H4 (cell line): ENCODE measurements at places on chromosomes 1 and 21.
A peak's percentile ranks its signal among the peaks of the same experiment; 100 is the strongest.

DNA sequence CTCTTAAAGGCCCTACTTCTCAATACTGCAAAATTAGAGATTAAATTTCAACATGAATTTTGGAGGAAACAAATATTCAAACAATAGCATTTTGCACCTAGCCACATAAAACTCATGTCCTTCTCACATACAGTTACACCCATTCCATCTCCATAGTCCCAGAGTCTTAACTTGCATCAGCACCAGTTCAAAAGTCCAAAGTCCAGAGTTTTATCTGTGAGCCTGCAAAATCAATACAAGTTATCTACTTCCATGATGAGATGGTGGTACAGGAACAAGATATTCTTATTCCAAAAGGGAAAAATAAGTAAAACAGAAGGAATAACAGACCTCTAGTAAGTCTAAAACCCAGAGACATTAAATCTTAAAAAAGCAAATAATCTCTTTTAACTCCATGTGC lies 686.0 kb upstream of the ADGRL4 start:
- no peak for DNase-seq

GRCh38 chr1:152043870-152044269 lies 7.1 kb upstream of the S100A11 start:
- DNase-seq, result no peak

- no peak for DNase-seq
Measured at GRCh38 chr1:44000122-44000665, 8.8 kb downstream of the CCDC24 start.

DNA sequence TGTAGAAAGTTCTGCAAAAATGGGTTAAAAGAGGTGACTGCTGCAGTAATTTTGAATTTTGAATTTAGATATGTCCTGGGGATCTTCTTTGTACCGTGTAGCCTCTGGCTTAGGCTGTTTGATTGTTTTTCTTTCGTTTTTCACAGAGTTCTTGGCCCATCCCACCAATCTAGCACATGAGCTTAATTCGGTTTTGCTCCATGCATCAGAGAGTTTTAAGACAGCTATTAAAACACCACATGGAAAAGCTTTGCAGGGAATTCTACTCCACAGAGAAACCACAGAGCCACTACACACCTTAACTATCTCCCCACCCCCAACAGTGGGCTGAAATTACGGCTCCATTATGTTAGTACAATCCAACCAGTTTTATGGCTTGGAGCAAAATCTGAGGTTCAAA lies 25.5 kb downstream of the SPAG17 start:
- DNase-seq, result peak; percentile 85

DNA sequence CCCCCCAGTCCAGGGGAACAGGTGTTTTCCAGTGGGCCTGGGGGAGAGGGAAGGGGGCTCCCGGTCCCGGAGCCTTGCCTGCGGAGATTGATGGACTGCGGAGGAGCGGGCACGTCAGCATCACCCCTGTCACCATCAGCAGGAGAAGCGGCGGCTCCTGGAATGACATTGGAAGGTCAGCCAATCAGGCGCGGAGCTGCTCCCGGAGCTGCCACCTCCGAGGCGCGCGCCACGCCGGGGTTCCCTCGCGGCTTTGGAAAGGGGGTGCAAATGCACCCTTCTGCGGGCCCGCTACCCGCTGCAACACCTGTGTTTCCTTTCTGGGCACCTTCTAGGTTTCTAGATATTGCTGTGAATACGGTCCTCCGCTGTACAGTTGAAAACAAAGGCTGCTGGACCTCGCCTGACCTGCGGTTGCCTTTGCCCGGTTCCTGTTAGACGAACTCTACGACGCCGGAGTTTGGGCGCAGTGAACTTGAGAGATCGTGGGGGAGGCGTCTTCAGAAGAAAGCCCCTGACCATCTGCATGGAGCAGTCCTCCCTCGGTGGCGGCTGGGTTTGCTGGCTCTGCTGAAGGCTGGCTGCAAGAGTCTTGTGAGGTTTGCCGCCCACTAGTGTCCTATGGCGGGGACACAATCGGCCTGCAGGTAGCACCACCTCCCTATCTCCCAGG lies 5.3 kb downstream of the DSCAM start:
- DNase-seq, result peak; percentile 40
